C1 segment of cervical spinal cord (tissue), 14 donors: ENCODE measurements at places on chromosomes 7 and 10.

DNA sequence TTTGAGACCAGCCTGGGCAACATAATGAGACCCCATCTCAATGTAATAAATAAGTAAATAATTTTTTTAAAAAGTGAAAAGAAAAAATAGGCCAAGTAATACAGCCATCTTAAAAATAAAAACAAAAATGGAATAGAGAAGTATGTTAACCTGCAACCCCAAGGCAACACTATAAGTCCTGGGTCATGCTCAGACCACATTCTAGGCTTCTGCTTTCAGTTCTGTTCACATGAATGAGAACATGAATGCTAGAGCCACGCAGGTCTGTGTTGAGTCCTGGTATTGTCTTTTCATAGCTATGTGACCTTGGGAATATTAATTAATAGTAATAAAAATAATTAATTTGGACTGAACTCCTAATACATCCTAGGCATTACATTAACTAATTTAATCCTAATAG lies 284.0 kb downstream of the AUTS2 start:
- no peak for DNase-seq

DNA sequence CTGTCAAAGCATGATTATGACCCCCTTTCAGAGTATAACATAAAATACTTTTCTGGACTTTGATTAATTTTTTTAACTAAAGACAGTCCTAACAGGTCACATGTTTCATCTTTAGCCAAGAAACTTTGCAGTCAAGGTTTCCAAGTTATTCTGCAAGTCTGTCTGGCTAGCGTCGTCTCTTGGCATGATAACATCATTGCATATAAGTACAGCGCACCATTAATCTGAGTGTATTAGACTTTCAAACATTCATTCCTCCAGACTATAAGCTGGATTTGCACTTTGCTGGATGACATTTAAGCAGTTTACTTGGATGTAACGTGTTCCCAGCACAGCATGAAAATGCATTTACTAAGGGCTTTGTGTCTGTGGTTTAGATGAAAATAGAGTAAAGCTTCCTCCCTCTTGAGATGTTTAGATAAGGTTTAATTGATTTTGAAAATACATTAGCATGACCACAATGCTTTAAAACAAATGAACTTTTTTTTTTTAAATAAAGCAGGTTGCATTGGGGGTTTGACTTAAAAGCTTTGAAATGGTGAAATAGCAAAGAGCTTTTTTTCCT lies 349.0 kb upstream of the MTPN start:
- DNase-seq: no peak

- DNase-seq: no peak
Observed at GRCh38 chr10:91591797-91592174, 41.1 kb downstream of the PPP1R3C start.

DNA sequence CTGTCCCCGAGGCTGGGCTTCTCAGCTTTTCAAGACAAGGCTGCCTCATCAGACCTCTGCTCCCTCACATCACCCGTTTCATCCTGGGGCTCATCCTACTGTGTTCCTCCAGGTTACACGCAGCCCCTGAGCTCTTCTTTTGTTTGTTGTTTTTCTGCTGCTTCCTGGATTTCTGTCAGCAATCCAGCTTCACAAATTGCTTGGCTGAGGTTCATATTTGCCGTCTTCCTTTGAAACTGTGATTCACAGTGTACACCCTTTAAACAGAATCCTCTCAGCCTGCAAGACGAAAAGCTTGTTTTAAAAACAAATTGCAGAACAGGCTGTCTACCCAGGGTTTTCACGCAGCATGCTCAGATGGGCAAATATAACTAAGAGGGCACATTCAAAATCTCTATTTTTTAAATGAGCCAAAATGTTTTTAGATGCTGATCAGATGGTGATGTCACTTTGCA lies 39.1 kb upstream of the PARD3 start:
- DNase-seq: no peak

DNA sequence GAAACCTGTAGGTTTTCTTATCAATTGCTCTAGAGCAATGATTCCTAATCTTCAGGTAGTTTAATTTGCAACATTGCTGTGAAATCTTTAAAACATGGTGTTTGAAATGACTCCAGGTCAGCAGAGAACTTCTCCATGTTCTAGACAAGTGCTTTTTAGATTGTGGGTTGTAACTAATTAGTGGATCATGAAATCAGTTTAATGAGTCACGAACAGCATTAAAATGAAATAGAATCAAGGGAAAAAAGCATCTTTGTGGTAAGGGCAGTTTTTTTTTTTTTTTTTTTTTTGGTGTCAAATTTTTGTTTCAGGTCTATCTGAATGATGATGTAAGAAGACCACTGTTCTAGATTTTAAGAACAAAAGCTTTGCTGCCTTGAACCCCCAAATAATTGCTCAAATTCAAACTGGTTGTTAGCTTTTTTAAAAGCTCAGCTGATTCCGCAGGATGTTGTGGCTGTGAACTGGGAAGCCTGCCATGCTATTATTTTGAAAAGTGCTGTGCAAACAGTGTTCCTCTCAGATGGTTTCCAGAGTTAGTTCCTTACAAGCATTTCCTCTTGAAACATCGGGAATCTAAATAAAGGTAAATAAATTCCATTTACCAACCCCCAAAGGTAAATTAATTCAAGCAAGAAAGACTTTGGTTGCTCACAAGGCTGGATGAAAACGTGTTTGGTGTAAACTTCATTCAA lies 13.1 kb upstream of the PDK4 start:
- DNase-seq: no peak

GRCh38 chr7:131007439-131008330 lies 273.7 kb upstream of the KLF14 start:
- peak; percentile 27 for DNase-seq

GRCh38 chr7:29099896-29100847 lies 46.2 kb downstream of the CPVL start:
- DNase-seq: no peak

DNA sequence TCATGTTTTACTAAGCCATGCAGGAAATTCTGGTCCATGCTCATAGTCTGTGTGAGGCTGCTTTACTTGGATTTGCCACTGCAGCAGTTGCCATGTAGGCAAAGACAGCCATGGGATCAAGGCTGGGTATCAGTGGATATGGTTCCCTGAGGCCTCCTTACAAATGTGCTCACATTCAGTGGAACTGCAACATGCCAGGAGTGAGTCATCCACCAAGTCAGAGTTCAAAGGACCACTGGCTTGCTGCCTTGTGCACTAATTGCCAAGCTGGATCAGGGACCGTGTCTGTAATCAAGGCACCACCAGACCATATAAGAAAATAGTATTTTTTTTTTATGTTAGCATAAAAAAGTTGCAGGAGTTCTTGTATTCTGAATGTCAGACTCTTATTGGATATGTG lies 101.0 kb downstream of the CDCA7L start:
- DNase-seq: no peak

DNA sequence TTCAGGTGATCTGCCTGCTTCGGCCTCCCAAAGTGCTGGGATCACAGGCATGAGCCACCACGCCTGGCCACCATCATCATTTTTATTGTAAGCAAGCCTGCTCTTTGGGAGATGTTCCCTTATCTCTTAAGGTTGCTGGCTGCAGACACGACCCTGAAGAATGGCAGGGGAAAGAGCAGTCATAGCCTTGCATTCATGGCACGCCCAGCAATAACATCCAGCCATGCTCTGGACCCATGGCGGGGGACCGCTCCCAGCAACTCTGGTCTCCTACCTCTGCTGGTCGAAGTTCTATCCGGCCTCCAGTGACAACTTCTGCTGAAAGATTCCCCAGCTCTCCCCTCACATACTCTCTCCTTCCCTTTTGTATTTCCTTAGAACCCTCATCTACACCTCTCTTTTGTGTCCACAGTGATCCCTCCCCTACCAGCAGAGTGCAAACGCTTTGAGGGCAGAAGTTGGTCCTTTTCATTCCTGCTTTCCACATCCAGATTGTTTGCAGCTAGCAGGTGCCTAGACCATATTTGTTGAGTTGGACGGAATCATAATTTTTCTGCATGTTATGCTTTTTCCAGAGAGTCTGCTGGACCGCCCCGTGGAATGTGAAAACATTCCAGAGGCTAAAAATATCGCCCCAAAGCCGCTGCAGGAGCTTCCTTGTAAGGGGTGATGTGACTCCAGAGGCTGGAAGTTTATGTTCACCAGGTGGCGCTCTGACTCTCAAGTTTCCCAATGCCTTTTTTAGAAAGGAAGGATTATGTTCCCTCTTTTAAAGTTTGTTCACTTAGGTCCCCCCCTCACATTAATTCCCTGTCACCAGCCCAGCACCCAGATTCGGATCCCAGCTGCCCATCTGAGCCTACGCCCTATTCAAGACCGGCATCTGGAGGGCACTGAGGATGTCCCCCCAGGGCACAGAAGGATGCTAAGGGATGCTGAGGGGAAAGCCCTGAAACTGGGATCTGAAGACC lies 4.3 kb upstream of the MARVELD1 start:
- no peak for DNase-seq

DNA sequence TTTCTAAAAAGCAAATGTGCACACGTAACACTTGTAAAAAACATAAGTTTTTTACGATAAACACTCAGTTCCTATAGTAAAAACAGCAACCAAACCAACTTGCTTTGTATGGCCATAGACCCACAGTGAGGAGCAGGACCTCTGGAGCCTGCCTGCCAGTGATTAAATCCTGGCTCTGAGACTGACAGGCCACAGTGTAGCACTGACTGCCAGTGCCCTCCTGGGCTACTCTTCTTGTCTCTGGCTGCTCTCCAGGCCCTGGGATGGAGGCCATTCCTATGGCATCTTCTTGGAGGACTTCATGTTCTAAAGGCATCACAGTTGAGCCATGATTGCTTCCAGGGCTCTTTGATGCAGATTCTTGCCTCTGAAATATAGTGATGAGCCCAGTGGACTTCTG lies 22.7 kb upstream of the TMEM254 start:
- DNase-seq: no peak

DNA sequence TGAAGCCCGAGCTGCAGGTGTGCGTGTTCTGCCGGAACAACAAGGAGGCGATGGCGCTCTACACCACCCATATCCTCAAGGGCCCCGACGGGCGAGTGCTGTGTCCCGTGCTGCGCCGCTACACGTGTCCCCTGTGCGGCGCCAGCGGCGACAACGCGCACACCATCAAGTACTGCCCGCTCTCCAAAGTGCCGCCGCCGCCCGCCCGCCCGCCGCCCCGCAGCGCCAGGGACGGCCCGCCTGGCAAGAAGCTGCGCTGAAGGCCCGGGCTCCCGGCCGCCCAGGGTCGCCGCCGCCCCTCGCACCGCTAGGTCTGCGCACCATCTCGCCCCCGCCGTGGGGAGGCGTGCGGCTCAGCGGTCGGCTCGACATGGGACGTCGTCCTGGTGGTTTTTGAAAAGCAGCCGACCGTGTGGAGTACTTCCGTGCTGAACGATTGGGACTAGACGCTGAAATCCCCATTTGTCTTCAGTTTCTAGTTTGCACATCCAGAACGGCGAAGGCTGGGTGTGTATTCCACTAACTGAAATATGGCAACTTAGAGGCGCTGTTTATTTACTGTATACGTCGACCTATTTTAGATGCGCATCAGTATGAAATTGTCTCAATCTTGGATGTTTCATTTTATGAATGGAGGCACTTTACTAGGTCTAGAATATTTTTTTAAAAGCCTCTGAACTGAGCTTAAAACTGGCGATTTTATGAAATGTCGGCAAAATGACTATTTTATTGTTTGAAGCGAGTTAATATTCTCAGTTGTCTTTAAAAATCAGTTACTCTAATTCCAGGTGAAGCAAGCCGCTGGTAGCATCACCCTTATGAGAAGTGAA lies 1.1 kb downstream of the NANOS1 start:
- DNase-seq: no peak

- no peak for DNase-seq
Observed at GRCh38 chr7:72038022-72038732, 374.0 kb downstream of the CALN1 start.

DNA sequence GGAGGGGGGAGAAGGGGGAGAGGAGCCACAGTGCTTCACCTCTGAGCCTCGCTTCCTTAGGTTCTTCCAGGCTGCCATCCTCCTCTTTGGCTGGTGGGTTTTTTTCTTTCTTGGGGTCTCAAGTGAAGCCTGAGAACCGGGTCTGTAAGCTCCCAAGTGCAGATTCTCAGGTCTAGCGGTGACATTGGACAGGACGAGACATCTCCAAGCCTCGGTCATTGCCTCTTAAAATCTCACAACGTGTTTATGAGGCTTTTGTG lies 817 bp upstream of the IL15RA start:
- DNase-seq: no peak

- DNase-seq: no peak
Observed at GRCh38 chr7:83579740-83580139, 69.2 kb downstream of the SEMA3E start.

DNA sequence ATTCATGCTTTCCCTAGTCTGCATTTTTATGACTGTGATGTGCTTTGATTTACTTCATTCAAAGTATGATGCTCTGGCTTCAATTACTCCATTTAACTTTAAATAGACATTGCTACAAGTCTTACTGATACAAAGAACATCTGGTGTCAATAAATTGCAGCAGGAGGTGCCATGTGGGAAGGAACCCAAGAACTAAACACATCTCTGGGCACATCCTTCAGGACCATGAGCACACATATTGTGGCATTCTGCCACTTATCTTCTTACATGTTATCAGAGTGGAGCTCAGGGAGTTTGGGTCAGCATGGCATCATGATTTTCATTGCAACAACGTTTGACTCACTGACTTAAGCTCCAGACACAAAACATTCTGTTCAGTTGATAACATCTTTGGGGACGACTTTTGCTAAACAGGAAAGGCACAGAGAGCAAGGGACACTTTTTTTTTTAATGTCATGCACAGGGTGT lies 227.0 kb downstream of the DKK1 start:
- DNase-seq: no peak

DNA sequence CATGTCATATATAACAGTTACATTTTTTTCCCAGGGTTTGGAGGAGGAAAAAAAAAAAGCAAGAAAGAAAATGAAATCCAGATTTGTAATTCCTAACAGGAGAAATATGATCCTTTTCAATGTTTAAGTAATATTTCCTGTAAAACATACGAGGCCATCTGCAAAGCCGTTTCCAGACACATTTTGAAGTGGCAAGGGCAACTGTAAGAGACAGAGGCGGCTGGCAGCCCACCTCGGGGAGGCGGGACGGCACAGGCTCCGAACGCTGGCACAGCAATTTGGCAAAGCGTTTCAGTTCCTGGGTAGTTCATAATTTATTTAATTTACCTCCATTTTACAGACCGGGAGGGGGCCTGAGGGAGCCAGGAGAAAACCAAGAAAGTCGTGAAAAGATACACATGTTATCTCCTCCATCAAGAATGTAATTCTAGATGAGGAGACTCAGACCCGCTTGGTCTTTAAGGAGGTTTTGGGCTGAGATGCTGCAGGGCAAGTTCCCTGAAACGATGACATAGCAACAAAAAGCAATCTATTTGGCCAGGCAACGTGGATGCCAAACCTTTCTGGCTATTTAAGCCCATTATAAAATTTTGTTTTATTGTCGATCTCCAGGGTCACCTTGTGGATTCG lies 448.5 kb upstream of the MKI67 start:
- no peak for DNase-seq

GRCh38 chr7:32047075-32047474 lies 23.1 kb downstream of the PDE1C start:
- no peak for DNase-seq

DNA sequence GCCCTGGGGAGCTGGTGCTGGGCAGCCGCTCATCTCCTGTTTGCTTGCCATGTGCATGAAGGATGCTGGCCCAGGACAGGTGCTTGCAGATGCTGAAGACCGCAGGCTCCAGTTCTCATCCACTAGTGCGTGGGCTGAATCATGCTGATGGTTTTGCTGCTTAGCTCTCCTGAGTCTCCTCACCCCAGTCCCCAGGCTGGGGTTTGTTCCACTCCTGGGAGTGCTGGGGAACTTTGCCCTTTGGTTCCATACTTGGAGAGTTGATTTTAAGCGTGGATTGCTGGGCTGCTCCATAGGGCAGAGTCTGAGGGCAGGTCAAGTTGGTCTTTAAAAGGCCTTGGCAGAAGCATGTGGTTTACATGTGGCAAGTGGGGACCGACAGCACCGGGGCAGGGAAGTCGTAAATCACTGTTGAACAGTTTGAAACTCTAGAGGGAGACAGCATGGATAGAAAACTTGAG lies 9.1 kb downstream of the DYNC2I1 start:
- no peak for DNase-seq
